ENCODE measurements at places on chromosomes 1 and 21. TPM values are rescaled to one million over a fixed set of nuclear protein-coding genes. Genes with fewer than 3 reads are reported as not detected.

DNA sequence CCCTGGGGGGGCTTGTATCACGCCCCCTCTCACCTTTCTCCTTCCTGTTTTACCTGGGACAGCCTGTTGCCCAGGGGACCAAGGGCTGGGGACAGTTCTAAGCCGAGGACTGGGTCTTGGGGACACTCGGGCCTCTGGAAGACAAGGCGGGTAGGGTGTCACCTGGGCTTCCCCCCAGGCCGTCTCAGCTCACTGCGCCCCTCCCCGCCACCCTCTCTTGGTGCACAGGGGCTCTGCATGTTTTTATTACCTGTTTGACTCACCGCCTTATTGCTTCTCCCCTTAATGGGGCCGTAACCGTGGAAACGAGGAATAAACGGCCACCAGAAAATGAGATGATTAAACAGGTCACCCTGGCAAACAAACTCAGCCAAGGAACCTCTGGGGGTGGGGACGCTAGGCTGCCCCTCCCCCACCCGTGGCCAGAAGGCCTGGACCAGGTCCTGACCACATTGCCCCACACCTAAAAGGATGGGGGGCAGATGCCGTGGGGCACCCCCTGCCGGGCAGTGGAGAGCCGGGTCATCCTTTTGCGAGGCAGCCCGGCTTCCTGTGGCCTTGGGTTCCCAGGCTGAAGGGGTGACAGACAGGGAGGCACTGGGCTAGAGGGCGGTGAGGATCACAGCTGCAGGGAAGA is 109.9 kb downstream of the CASZ1 start:
- peak overlapping the region; percentile 61 for H3K27ac ChIP-seq
- no peaks in the 10 kb centered on the region for H3K27me3 ChIP-seq
- no peak for DNase-seq
- no peak overlapping the region for H3K4me3 ChIP-seq

DNA sequence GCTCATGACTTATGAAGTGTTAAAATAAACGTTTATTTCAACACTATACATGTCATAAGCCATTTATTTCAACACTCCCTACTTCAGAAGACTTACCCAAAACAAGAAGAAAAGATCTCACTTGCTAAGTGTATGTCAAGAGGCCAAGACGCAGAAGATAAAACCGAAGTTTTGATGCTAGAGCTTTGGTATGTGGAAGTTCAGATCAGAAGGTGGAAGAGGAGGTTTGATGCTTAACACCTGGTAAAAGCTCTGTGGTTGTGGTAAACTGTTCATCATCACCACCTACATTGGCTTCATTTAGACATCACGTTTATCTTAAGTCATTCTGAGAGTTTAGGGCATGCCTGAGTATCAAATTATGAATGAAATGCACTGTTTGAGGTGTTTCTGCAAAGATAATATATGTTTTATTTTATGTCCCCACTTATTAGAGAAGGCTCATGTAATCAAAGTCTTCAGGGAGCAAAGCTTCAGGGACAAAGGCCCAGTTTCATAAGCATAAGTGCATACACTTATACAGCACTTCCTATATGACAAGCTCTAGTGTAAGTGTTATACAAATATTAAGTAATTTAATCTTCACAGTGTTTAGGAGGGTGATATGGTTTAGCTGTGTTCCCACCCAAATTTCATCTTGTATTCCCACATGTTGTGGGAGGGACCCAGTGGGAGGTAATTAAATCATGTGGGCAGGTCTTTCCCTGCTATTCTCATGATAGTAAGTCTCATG is 533.3 kb downstream of the PTBP2 start:
- peaks cover 2% of the 10 kb centered on the region for H3K36me3 ChIP-seq
- H3K27ac ChIP-seq: no peak overlapping the region
- no peak overlapping the region for H3K4me3 ChIP-seq
- no peak for DNase-seq
- peaks cover 2% of the 10 kb centered on the region for H3K4me1 ChIP-seq

GRCh38 chr1:119885903-119886783 is 10.2 kb downstream of the ADAM30 start:
- H3K4me1 ChIP-seq: peaks cover 3% of the 10 kb centered on the region
- peak; percentile 75 for DNase-seq
- H3K27me3 ChIP-seq: no peaks in the 10 kb centered on the region
- no peaks in the 10 kb centered on the region for H3K36me3 ChIP-seq
- H3K4me3 ChIP-seq: no peak overlapping the region

DNA sequence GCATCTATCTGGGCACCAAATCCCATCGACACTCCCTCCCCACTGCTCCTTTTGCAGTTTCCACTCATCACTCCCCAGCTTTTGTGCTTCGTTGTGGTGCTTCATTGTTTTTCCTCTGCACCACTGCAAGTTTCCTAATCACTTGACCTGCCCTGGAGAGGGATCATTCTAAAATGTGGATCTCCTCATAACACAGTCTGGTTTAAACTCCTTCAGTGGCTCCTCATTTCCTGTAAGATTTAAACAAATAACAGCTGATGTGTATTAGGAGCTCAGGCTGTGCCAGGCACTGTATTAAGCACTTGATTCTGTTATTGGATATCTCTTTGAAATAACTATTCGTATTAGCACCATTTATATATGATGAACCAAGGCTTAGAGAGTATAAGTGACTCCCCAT is 51.3 kb downstream of the MAP10 start:
- H3K4me3 ChIP-seq: no peak overlapping the region
- H3K36me3 ChIP-seq: no peaks in the 10 kb centered on the region
- no peaks in the 10 kb centered on the region for H3K27me3 ChIP-seq
- no peaks in the 10 kb centered on the region for H3K4me1 ChIP-seq
- no peak for DNase-seq
- H3K27ac ChIP-seq: no peak overlapping the region

ETV3L gene
- not detected for total RNA-seq

DNA sequence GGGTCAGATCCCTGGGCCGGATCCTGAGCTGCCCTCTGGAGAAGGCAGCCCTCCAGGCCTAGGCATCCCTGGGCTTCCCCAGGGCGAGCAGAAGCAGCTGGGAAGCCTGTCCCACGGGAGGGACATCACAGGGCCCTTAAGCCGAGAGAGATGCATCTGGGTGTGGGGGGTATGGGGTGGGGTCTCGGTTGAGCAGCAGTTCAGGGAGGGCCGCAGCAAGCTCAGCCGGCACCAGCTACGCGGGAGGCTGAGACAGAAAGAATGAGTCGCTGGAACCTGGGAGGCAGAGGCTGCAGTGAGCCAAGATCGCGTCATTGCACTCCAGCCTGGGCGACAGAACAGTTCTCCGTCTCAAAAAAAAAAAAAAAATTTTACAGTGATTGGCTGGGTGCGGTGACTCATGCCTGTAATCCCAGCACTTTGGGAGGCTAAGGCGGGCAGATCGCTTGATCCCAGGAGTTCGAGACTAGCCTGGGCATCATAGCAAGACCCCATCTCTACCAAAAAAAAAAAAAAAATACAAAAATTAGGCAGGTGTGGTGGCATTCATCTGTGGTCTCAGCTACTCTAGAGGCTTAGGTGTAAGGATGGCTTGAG is 37.7 kb downstream of the RRP1 start:
- no peak for DNase-seq
- H3K36me3 ChIP-seq: no peaks in the 10 kb centered on the region
- no peak overlapping the region for H3K4me3 ChIP-seq
- no peak overlapping the region for H3K27ac ChIP-seq
- no peaks in the 10 kb centered on the region for H3K27me3 ChIP-seq
- no peaks in the 10 kb centered on the region for H3K4me1 ChIP-seq

- no peaks in the 10 kb centered on the region for H3K4me1 ChIP-seq
- no peak for DNase-seq
- no peaks in the 10 kb centered on the region for H3K27me3 ChIP-seq
- no peaks in the 10 kb centered on the region for H3K36me3 ChIP-seq
- no peak overlapping the region for H3K4me3 ChIP-seq
Observed at GRCh38 chr1:215595231-215595630, 28.1 kb downstream of the KCTD3 start.

DNA sequence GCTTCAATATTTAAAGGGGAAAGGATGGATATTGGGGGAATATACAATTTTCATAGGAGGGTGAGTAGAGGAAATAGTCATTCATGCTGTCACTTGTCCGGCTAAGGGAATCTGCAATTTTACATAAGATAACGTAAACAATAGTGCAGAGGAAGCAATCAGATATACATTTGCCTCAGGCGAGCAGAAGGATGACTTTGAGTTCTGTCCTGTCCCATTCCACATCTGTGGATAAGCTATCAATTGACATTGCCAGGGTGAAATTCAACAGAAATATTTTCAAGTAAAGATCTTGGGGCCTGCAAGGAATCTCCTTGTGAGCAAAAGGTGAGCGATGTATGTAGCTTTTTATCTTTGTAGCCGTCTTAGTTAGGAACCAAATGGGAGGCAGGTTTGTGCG is 32.6 kb downstream of the EVA1C start:
- no peaks in the 10 kb centered on the region for H3K4me1 ChIP-seq
- no peak for DNase-seq
- H3K36me3 ChIP-seq: no peaks in the 10 kb centered on the region
- H3K27me3 ChIP-seq: no peaks in the 10 kb centered on the region
- H3K27ac ChIP-seq: no peak overlapping the region

GRCh38 chr1:41639332-41639936 is 155.0 kb upstream of the EDN2 start:
- no peaks in the 10 kb centered on the region for H3K4me1 ChIP-seq
- H3K27me3 ChIP-seq: no peaks in the 10 kb centered on the region
- no peak for DNase-seq
- H3K4me3 ChIP-seq: no peak overlapping the region

DNA sequence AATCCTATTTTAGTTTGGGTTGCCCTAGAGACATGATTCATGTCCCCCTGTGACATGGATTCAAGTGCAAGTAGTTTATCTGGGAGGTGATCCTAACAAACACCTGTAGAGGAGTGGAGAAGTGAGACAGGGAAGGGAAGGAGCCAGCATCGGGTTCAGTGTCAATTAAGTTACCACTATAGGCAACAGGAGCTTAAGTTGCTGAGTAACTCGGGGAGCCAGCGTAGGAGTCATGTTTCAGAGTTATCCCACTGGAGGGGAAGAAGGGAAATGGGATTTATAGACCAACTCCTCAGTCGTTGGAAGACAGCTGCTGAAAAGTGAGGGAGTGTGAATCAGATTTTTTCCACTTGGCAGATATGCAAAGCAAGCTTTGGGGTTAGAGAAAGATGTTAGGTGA is 54.9 kb downstream of the SLC30A7 start:
- H3K4me1 ChIP-seq: peaks cover 4% of the 10 kb centered on the region
- no peaks in the 10 kb centered on the region for H3K27me3 ChIP-seq
- no peaks in the 10 kb centered on the region for H3K36me3 ChIP-seq

- H3K27ac ChIP-seq: no peak overlapping the region
- no peaks in the 10 kb centered on the region for H3K27me3 ChIP-seq
- no peaks in the 10 kb centered on the region for H3K4me1 ChIP-seq
- no peaks in the 10 kb centered on the region for H3K36me3 ChIP-seq
Observed at GRCh38 chr1:67611846-67612245, 73.2 kb upstream of the GADD45A start.

- H3K36me3 ChIP-seq: no peaks in the 10 kb centered on the region
- no peak for DNase-seq
- H3K4me1 ChIP-seq: peaks cover 54% of the 10 kb centered on the region
Observed at GRCh38 chr1:6580593-6581409, 1.0 kb downstream of the ZBTB48 start.

DNA sequence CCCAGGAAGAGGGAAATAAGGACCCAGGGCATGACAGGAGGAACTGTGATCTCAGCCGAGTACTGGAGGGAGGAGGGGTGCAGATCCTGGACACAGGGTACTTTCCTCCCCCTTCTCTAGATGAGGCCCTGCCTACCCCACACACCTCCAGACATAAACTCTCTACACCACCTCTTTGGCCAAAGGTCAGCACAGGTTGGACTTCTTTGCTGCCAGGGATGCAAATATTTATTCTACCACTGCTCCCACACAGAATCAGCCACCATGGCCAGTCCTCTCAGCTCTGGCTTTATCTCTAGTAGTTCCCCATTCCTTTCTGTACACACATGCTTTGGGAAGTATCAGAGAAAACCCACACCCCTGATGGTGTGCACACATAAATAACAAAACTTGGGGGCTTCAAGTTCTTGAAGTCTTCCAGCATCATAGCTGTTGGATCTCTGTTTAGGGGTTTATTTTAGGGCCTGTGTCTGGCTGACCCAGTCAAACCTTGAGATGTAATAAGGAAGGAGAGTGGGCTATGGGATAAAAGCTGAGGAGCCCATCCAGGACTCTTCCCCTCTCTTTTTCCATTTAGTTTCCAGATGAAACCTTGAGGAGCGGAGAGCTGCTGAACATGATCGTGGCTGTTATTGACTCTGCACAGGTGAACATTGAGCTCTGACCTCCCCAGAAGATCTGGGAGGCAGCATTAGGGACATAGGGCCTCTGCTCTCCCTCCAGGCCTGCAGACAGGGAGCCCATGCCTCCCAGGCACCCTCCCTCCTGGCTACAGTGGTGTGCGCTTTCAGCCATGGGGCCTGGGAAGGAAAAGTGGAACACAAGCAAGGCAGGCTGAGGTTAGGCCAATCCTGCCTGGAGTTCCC is 6.7 kb upstream of the SLC27A3 start:
- no peak for DNase-seq
- H3K27ac ChIP-seq: peak overlapping the region; percentile 83
- H3K4me1 ChIP-seq: peaks cover 43% of the 10 kb centered on the region

FAM163A gene
- total RNA-seq: not detected

DNA sequence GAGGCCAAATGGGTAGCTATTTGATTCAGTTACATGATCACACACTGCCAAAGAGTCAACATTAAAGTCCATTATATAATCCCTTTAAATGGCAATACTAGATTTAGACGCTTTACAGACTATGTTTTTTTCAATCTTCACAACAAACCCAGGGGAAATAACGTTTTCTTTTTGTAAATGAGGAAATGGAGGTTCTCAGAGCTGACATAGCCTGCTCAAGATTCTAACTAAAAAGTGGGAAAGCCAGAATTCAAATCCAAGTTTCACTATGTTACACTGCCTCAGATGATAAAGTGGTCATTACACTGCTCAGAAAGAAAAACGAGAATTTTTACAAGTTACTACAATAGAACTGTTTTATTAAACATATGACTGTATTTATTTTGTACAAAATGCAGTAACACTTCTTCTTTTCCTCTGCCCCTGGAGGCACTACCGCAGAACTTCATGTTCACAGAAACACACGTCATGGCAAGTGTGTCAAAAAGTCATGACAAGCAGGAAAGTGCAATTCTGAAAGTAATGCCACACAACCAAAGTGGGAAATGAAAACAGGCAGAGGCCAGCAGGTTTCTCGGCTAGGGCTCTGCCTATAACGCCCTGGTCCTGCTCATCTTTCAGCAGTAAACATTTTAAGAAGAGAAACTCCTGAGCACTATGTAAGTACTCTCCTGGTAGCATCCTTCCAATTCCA is 19.0 kb downstream of the THEMIS2 start:
- no peak overlapping the region for H3K4me3 ChIP-seq
- peaks cover 8% of the 10 kb centered on the region for H3K4me1 ChIP-seq
- DNase-seq: no peak
- no peaks in the 10 kb centered on the region for H3K27me3 ChIP-seq
- peak overlapping the region; percentile 45 for H3K27ac ChIP-seq

STUM gene
- total RNA-seq: 0.08 TPM

- H3K4me3 ChIP-seq: no peak overlapping the region
- H3K4me1 ChIP-seq: peaks cover 4% of the 10 kb centered on the region
- H3K27ac ChIP-seq: peak overlapping the region; percentile 48
- peaks cover 48% of the 10 kb centered on the region for H3K36me3 ChIP-seq
- no peaks in the 10 kb centered on the region for H3K27me3 ChIP-seq
Observed at GRCh38 chr1:8015809-8016165, 10.3 kb downstream of the ERRFI1 start.

MMP23B gene
- 4.2 TPM for total RNA-seq

TMEM9 gene
- total RNA-seq: 59.5 TPM

GRCh38 chr1:225573216-225573615 is 79.7 kb downstream of the ENAH start:
- H3K27me3 ChIP-seq: no peaks in the 10 kb centered on the region
- no peak overlapping the region for H3K4me3 ChIP-seq
- no peaks in the 10 kb centered on the region for H3K4me1 ChIP-seq
- no peaks in the 10 kb centered on the region for H3K36me3 ChIP-seq
- DNase-seq: no peak
- no peak overlapping the region for H3K27ac ChIP-seq

FLVCR1 gene
- 14.6 TPM for total RNA-seq

Data from liver (tissue), 10 donors.